ENCODE measurements at places on chromosomes 1 and 21.

DNA sequence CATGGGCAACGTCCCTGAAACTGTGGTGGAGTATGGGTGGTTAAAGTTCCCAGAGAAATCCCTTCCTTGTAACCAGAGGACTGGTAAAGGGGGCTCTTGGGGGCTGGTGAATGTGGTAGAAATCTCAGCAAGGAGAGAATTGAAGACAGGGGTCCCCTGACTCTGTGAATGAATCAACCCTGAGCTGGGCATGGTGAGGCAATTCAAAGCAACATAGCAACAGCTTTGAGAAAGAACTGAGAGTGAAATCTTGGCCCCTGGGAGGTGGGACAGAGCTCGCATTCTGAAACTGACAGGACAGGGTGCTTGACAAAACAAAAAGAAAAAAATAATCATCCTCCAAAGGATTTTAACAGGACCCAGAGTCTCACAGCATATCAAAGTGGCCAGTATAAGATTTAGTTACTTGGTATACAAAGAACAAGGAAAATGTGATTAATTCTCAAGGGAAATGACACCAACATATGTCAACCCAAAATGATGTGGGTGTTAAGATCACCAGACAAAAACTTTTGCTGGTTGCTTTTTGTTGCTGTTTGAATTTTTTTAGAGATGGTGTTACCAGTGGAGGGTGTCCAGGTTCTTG lies 11.7 kb upstream of the SUMO3 start:
- DNase-seq: no peak

DNA sequence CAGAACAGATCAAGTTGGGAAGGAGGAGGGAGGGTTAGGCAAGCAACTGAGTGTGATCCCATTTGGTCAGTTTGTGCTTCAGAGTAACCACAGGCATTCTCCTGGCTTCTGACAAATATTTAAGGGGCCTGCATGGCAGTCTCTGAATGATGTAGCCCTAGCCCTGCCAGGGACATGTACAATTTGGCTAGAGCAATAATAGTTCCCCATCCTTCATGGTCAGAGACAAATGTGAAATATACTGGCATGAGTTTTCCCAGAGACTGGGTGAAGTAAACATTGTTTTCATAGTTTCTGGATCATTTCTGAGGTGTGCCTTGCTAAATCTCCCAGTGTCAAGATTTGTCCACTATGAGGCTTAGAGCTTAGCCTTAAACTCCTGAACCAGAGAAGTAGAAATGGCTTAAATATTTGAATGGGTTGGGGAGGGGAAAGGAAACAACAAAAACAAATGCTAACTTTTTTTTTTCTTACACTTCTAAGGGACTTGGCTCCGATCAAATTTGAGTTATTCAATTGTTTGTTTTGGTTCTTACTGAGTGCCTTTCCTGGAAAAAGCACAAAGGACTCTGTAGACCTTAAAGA lies 42.0 kb upstream of the UBE2U start:
- DNase-seq: no peak

DNA sequence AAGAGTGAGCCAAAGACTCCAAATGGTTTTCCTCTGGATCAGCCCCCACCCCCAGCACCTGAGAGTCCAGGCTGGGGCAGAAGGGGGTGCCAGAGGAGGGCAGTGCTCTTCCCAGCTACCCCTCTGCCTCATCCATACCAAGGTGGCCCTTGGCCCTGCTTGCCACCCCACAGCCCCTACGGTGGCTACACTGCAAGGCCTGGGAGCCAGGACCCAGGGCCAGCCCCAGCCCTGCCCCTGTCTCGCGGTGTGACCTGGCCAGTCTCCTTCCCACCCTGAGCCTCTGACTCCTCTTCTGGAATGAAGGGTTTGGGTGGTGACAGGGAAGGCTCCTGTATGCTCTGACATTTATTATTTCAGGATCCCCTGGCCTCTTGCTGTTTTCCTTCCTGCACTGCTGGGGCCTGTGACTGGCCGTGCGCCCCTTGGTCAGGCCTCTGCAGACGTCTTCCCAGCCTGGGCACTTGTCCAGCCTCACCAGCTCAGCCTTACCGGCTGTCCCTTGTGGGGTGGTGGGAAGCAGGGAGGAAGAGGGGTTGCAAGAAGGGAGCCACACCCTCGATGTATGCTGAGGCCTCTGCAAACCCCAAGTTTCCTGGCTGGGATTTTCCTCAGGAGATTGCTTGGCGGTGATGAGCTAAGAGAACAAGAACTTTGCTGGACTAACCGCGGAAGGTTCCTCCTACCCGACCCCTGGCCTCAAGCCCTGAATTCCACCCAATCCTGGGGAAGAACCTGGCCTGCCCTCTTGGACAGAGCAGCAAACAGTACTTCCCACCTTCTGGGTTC lies 13.5 kb downstream of the ASAP3 start:
- DNase-seq: no peak

GRCh38 chr1:207026104-207026534 lies 6.4 kb downstream of the C1orf116 start:
- DNase-seq: no peak

- no peak for DNase-seq
These were observed 36.4 kb downstream of the SLC22A15 start for GRCh38 chr1:116012716-116013115.

- no peak for DNase-seq
These were observed 138.2 kb downstream of the PRDM2 start for GRCh38 chr1:13838236-13838635.

GRCh38 chr1:93446837-93447451 lies 974 bp upstream of the FNBP1L start:
- DNase-seq: peak; percentile 79

DNA sequence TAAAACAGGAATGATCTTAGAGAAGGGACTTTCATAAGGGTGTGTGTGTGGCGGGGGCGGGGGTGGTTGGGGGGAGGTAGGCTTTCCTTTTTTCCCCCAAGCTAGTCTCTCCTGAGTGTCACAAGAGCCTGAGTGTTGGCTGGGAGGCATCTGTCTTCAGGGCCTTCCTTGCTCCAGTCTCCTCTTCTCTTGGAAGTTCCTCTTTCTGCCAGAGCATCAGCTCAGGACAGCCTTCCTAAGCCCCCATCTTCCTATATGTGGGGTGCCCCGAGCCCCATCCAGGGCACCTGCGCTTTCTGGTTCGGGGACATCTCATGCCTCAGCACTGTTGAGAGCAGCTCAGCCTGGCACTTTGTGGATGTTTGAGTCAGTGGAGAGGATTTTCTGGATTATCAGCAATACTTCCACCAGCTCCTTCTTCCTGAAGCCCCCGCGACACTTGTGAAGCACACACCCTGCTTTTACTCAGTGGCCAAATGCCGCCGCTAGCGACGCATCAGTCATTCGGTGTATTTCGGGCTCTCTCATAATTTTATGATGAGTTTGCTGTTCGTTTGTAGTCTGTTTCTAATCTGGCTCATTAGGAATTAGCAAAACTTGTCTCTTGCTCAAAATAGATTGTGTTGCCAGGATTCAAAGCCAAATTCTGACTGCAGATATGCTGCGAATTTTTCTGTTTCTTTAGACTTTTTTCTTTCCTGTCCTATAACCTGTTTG lies 61.7 kb downstream of the GALNT2 start:
- DNase-seq: no peak

DNA sequence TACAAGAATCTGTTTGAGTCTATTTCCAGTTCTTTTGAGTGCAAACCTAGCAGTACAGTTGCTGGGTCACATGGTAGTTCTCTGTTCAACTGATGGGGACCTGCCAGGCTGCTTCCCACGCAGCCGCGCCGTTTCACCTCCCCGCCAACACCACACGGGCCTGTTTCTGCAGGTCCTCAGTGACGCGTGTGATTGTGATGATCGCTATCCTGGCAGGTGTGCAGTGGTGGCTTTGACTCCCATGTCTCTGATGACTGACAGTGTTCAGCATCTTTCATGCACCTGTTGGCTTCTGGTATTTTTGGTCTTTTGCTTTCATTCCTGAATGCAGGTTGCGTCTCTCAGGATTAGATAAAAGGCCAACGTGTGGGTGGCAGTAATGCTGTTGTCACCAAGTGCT lies 41.6 kb downstream of the FAAP20 start:
- DNase-seq: no peak

- DNase-seq: no peak
These were observed 5.5 kb upstream of the PTGER3 start for GRCh38 chr1:71053146-71053545.

- no peak for DNase-seq
These were observed 2.0 kb downstream of the CAPN9 start for GRCh38 chr1:230749150-230749549.

DNA sequence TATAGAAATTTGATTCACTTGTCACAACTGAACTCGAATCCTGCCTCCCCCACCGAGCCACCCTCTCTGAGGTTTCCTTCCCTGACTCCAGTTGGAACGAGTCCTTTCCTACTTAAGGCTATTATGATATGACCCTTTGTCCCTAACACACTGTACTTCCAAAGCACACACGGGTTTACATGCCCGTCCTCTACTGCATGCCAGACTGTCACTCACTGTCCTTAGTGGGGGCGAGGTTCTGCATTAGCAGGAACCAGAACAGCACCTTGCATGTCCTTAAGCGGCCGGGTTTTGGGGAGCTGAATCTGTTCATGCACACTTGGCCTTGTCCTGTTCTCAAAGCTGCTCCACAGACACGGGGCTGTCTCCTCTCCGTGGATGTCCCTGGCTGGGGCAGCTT lies 164.6 kb upstream of the KCNJ6 start:
- DNase-seq: no peak

DNA sequence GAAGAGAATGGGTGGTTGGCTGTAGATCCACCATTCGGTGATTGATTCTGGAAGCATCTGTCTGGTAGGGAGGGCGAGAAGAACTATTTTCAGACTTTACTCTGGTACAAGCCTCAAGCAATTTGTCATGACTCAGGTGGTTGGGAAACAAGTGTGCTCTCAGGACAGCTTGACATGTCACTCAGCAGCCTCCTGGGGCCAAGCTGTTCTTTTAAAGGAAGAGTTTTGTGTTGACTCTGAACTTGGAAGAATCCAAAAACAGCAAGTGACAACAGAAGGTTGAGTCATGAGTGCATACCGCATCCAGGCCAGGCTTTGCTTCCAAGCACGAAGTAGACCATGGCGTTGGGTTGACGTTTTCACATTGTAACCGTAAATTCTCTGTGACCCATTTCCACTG lies 65.9 kb downstream of the CLIC6 start:
- no peak for DNase-seq

GRCh38 chr1:110243146-110243545 lies 33.0 kb downstream of the KCNC4 start:
- DNase-seq: no peak

- DNase-seq: no peak
These were observed 21.0 kb downstream of the EXO1 start for GRCh38 chr1:241869022-241869421.

- DNase-seq: no peak
These were observed 101.5 kb upstream of the SLFNL1 start for GRCh38 chr1:41122851-41123518.

DNA sequence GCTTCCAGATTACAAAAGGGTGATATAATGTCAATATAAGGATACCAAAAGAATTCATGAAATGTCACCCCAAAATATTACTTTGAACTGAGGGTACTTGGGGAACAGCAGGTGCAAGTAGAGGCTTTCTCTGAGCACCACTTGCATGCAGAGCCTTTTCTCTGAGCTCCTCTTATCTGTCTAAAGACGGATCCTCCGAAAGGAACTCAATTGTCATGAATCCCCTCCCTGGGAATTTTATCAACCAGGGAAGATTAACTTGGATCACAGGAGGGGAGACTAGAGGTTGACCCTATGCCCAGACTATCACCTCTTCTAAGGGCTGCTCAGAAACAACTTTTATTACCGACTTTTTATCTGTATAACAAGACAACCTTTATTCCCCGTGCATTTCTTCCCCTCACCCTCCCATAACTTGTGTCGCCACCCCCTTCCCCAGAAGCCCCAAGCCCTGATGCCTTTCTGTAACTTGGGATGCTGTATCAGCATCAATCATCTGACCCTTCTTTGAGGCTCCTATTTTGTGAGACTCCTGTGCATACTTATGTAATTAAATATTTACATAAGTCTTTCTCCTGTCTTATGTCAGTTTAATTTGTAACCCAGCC lies 94.1 kb downstream of the CACHD1 start:
- no peak for DNase-seq

GRCh38 chr21:43763901-43764523 lies 12.1 kb downstream of the CSTB start:
- DNase-seq: no peak

- no peak for DNase-seq
These were observed 33.2 kb downstream of the PACC1 start for GRCh38 chr1:212381397-212382035.

GRCh38 chr21:19922122-19922521 lies 1076.1 kb upstream of the NCAM2 start:
- DNase-seq: no peak

DNA sequence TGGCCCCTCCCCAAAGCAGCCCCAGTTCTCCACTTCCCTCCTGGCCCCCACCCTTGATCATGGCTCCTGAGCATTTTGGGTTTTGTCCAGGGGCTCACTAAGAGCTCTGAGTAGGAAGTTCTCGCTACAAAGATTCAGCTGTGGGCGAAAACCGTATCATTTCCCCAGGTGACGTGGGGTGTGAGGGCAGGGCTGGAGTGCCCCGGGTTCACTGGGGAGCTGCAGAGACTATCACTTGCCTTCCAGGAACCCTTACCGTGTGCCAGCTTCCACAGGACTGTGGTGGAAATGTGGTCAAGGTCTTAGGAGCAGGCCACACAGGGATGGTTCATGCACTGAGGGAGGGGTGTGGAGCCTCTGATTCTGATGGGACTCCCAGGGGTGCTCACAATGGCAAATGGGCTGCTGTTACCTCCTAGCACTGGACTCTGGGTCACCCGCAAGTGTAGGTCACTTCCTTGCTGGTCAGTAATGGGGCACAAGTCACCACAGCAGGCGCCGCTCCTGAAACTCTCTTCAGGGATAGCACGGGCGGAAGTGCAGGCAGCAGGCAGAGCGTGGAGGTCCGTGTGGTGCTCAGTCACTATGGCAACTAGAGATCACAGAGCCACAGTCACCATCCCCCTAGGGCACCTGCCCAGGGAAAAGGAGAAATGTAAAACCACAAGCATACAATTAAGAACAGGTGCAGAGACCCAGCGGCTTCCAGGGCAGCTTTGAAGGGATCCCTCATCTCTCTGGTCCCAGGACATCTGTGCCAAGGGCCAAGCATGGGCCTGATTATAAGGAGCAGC lies 35.4 kb downstream of the RSPH1 start:
- DNase-seq: peak; percentile 74

DNA sequence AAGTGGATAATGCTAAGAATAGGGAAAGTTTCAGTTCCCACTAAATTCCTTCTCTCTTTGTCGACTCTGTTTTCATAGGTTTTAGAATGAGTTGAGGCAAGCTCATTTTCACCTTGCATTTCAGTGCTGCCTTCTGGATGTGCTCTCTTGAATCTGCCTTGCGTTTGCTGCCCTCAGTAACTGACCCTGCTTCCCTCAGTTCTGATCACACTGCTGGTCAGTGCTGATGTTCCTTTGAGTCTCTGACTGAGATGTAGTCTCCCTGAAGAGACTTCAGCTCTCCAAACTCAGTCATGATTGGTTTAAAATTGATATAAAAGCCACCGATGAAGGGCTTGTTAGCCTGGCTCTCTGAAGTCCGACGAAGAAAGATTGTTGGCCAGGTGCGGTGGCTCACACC lies 25.2 kb upstream of the HMGN1 start:
- no peak for DNase-seq

- DNase-seq: peak; percentile 5
These were observed 11.3 kb upstream of the SLC6A17 start for GRCh38 chr1:110138956-110139355.
